ENCODE measurements at places on chromosomes 16 and 17.

GRCh38 chr17:58232707-58233156 lies 5.7 kb upstream of the LPO start:
- no peak for DNase-seq
- no peaks in the 10 kb centered on the region for H3K36me3 ChIP-seq
- H3K4me3 ChIP-seq = no peak overlapping the region
- H3K27me3 ChIP-seq = no peaks in the 10 kb centered on the region
- no peak overlapping the region for H3K27ac ChIP-seq
- H3K4me1 ChIP-seq = no peaks in the 10 kb centered on the region

- H3K36me3 ChIP-seq = peaks cover 8% of the 10 kb centered on the region
- peak; percentile 41 for DNase-seq
- peak overlapping the region; percentile 44 for H3K4me3 ChIP-seq
These were observed 9.7 kb upstream of the HOXB2 start for GRCh38 chr17:48554412-48555257.

GRCh38 chr16:22001591-22001990 lies 675 bp upstream of the PDZD9 start:
- no peaks in the 10 kb centered on the region for H3K36me3 ChIP-seq
- H3K4me3 ChIP-seq = no peak overlapping the region
- H3K27ac ChIP-seq = no peak overlapping the region
- H3K27me3 ChIP-seq = no peaks in the 10 kb centered on the region
- H3K4me1 ChIP-seq = peaks cover 5% of the 10 kb centered on the region
- no peak for DNase-seq

GRCh38 chr17:42424991-42425610 lies 2.0 kb upstream of the CAVIN1 start:
- H3K36me3 ChIP-seq = no peaks in the 10 kb centered on the region
- no peaks in the 10 kb centered on the region for H3K27me3 ChIP-seq
- H3K27ac ChIP-seq = peak overlapping the region; percentile 38
- DNase-seq = no peak
- no peak overlapping the region for H3K4me3 ChIP-seq

DNA sequence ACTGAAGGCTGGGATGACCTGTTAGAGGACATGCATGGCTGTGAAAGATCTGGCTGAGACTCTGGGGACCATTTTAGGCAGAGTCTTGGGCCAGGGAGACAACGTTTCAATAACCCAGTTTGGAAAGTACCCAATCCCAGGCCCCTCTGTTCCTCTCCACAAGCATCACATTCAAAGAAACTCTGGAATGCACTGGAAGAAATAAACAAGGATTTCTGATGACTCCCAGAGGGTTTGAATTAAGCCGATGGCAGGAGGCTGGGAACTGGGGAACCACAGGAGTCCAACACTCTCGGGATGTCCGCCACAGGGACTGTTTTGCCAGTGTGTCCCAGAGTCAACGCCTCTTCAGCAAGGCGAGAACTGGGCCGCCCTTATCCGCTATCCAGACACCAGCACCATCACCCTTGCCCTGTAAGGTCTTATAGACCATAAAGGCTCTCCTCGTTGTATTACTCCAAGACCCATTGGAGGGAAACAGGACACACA lies 3.3 kb downstream of the PMP22 start:
- peak; percentile 50 for DNase-seq
- peaks cover 80% of the 10 kb centered on the region for H3K4me1 ChIP-seq

DNA sequence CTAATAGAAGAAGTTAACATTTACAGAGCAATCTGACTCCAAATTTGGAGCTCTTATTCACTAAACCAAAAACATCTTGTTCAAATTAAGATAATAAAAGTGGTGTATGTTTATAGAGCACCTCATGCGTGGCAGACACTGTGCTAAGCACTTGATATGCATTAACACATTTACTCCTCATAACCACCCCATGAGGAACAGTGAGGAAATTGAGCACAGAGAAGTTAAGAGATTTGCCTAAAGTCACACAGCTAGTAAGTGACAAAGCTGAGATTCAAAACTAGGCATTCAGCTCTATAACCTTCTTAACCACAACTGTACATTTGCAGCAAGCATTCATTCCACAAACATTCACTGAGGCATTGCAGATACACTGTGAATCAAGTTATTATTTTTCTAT lies 94.0 kb downstream of the VAT1L start:
- no peaks in the 10 kb centered on the region for H3K36me3 ChIP-seq
- H3K4me1 ChIP-seq = no peaks in the 10 kb centered on the region
- H3K27me3 ChIP-seq = no peaks in the 10 kb centered on the region
- H3K27ac ChIP-seq = no peak overlapping the region
- DNase-seq = no peak

GRCh38 chr16:25838724-25839186 lies 147.0 kb downstream of the HS3ST4 start:
- H3K36me3 ChIP-seq = no peaks in the 10 kb centered on the region
- no peak overlapping the region for H3K27ac ChIP-seq
- peak overlapping the region; percentile 13 for H3K4me3 ChIP-seq
- no peak for DNase-seq
- H3K4me1 ChIP-seq = peaks cover 11% of the 10 kb centered on the region
- no peaks in the 10 kb centered on the region for H3K27me3 ChIP-seq

DNA sequence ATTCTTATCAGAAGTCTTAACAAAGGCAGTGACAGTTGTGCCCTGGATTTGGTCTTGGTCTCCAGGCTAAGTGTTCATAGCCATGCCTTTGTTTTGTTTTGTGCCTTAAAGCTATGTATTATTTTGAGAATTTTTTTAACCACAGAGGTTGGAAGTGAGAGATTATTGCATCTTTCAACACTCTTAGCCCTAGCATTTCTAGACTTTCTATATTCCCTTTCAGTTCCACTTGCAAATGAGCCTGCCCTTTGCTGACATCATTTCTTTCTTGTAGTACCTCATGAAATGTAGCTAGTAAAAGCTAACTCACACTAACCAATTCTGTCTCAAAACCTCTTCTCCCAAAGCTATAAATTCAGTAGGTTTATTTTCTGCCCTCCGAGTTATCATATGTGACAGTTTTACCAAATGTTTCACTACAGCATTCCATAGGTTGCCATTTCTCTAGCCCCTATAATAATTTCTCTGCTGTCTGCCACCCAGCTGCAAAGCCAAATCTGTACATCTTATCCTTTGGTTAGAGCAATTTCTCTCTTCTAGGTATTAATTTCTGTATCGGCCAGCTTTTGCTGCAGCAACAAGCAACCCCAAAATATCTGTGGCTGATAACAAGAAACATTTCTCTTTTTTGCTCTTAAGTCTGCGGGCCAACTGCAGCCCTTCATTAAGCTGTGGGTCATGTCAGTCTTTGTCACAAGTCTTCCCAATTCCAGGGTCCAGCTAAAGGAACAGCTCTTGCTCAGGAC lies 14.2 kb upstream of the CCL1 start:
- H3K27ac ChIP-seq = no peak overlapping the region
- DNase-seq = no peak
- H3K27me3 ChIP-seq = peaks cover 11% of the 10 kb centered on the region
- no peak overlapping the region for H3K4me3 ChIP-seq

- DNase-seq = no peak
- H3K27me3 ChIP-seq = no peaks in the 10 kb centered on the region
- no peak overlapping the region for H3K27ac ChIP-seq
- H3K4me3 ChIP-seq = no peak overlapping the region
These were observed 25.6 kb downstream of the TRAP1 start for GRCh38 chr16:3691761-3692160.

- peaks cover 51% of the 10 kb centered on the region for H3K4me1 ChIP-seq
- H3K27ac ChIP-seq = peak overlapping the region; percentile 94
- peak; percentile 71 for DNase-seq
- peaks cover 12% of the 10 kb centered on the region for H3K36me3 ChIP-seq
These were observed 508 bp downstream of the FLCN start for GRCh38 chr17:17236295-17237025.

DNA sequence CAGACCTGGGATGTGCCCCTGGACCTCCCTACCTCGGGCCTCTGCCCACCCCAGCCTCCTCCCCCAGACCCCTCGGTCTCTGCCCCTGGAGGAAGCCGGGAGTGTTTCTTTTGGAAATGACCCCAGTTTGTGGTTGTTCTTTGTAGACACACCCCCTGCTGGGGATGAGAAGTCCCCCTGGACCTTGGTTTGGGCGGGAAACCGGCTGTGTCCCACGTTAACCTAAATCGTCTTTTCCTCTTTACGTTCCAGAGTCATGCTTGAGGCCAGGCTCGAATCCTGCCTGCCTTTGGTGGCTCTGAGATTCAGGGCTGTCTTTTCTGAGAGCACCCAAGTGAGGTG lies 116.6 kb downstream of the METRNL start:
- H3K36me3 ChIP-seq = no peaks in the 10 kb centered on the region
- no peak for DNase-seq
- H3K4me1 ChIP-seq = peaks cover 8% of the 10 kb centered on the region
- H3K4me3 ChIP-seq = no peak overlapping the region
- H3K27me3 ChIP-seq = no peaks in the 10 kb centered on the region

DNA sequence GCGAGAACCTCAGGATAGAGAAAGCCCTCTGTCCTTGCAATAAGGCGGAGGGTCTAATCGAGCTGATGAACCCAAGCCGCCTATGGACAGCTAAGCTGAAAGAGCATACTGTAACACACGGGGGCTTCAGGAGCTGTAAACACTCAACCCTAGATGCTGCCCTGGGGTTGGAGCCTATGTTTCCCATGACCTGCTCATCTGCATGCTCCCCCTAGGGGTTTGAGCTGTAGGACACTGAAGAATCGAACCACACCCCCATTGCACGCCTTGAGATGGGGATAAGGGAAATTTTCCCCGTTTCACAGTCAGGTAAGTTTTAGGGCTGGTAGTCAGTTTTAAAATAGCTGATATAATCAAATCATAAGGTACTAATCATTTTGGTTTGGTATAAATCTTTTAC lies 675.6 kb upstream of the CDH8 start:
- H3K27me3 ChIP-seq = no peaks in the 10 kb centered on the region
- H3K4me3 ChIP-seq = no peak overlapping the region
- H3K4me1 ChIP-seq = no peaks in the 10 kb centered on the region
- no peaks in the 10 kb centered on the region for H3K36me3 ChIP-seq

DNA sequence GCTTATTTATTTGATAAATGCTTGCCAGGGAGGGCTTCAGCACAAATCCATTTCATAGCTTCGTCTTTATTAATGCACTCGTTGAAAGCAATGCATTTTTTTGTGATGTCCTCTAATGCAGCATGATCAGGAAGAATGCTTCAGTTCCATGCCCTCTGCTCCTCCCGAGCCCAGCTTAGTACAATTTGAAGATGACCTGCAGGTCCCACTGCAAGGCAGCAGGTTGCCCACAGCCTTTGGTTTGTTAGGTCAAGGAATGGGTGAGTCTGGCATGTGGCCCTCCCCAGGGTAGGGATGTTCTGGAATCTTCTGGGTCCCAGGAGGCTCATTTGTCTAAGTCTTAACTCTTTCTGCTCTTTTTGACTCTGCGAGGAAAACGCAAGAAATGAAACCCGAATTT lies 49.4 kb upstream of the MARCHF10 start:
- H3K4me3 ChIP-seq = no peak overlapping the region
- no peak for DNase-seq
- no peak overlapping the region for H3K27ac ChIP-seq
- peaks cover 6% of the 10 kb centered on the region for H3K4me1 ChIP-seq
- no peaks in the 10 kb centered on the region for H3K36me3 ChIP-seq

GRCh38 chr17:28888832-28889231 lies 8.7 kb downstream of the FLOT2 start:
- H3K4me3 ChIP-seq = no peak overlapping the region
- no peak overlapping the region for H3K27ac ChIP-seq
- peaks cover 59% of the 10 kb centered on the region for H3K36me3 ChIP-seq
- no peak for DNase-seq

DNA sequence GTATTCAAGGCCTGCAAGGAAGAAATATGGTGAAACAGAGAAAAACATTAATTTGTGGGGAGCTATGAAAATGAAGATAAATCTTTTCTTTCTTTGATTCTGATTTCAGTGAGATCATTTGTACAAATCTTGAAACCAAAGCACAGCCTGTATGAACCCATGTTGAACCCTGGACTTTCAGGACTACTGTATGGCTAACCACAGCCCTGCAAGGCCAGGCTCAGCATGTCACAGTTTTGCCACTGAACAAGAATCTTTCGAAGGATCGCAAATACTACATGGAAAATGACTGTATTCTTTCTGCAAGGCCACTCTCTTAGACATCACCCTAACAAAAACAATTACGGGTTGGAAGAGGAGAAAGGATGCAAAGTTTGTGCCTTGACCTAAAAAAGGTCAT lies 161.7 kb upstream of the MAF start:
- H3K4me3 ChIP-seq = no peak overlapping the region
- no peak overlapping the region for H3K27ac ChIP-seq
- no peak for DNase-seq
- H3K27me3 ChIP-seq = no peaks in the 10 kb centered on the region

GRCh38 chr16:77834635-77835540 lies 46.5 kb downstream of the VAT1L start:
- H3K27me3 ChIP-seq = no peaks in the 10 kb centered on the region
- no peak overlapping the region for H3K27ac ChIP-seq
- H3K4me3 ChIP-seq = no peak overlapping the region
- DNase-seq = peak; percentile 74
- no peaks in the 10 kb centered on the region for H3K4me1 ChIP-seq

GRCh38 chr16:30122604-30123160 lies 338 bp downstream of the MAPK3 start:
- peak overlapping the region; percentile 73 for H3K4me3 ChIP-seq
- peak overlapping the region; percentile 94 for H3K27ac ChIP-seq
- H3K27me3 ChIP-seq = no peaks in the 10 kb centered on the region
- H3K36me3 ChIP-seq = peaks cover 36% of the 10 kb centered on the region
- peaks cover 47% of the 10 kb centered on the region for H3K4me1 ChIP-seq

- H3K4me3 ChIP-seq = peak overlapping the region; percentile 69
- H3K4me1 ChIP-seq = peaks cover 50% of the 10 kb centered on the region
- H3K27me3 ChIP-seq = peaks cover 36% of the 10 kb centered on the region
- H3K27ac ChIP-seq = peak overlapping the region; percentile 87
These were observed 1.2 kb downstream of the GPRC5B start for GRCh38 chr16:19883296-19883965.

DNA sequence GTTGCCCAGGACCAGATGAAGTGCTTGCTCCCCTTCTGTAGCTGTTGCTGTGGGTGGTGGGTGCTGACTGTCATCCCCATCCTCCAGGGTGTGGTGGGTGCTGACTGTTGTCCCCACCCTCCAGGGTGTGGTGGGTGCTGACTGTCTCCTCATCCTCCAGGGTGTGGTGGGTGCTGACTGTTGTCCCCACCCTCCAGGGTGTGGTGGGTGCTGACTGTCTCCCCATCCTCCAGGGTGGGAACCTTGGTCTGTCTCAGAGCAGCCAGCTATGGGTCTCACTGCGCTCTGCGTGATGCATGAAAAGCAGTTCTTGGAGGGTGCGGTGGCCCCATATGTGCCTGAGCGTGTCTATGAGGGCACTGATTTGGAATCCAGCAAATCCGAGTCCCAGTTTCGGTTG lies 163.8 kb downstream of the RPTOR start:
- no peaks in the 10 kb centered on the region for H3K27me3 ChIP-seq
- peaks cover 22% of the 10 kb centered on the region for H3K36me3 ChIP-seq
- DNase-seq = no peak
- H3K27ac ChIP-seq = no peak overlapping the region
- H3K4me3 ChIP-seq = no peak overlapping the region
- peaks cover 8% of the 10 kb centered on the region for H3K4me1 ChIP-seq

All from stomach (tissue), 19 donors.